RPMI7951 (cell line): ENCODE measurements at places on chromosomes 7 and 10.

DNA sequence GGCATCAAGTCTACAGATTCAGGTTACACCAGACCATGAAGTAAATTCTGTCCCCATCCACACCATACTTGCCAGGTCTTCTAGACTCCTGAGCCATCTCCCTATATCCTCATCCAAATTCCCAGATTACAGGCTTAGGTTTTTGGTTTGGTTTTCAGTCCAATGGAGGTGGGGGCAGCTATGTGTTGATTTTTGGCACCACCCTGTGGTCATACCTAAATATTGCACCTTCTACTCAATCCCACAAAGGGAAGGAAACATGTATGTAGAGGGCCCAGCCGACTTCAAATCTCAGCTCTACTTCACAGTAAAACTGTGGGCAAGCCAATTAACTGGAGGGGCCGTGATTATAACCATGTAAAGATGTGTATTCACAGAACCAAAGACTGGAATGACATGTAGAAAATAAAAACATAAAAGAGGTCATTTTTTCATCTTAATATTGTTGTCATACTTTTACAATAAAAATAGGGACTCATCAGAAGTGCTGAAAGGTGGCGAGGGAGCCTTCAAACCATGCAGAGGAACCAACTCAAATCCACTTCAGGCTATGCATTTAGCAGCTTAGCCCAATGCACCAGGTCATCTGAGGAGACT lies 19.8 kb downstream of the ERCC6 start:
- peak; percentile 47 for DNase-seq

DNA sequence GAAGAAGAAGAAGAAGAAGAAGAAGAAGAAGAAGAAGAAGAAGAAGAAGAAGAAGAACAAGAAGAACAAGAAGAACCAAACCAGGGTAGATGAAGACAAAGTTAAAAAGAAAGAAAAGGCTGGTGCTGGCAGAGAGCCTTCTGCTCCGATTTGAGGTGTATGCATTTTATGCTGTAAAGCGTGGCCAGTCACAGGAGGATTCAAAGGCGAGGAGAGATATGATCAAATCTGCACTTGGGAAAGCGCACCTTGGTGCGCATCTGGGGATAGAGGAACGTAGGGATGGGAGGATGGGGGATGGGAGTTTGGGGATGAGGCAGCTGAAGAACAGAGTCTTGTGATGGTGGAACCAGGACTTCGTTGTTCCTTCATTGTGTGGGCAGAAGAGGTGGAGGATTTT lies at the start of gene NME8:
TSS of gene NME8 (plus strand) at position 301 of the 400 bp plus-strand sequence. CDS start 1,670 bp downstream, outside the sequence.
- DNase-seq, result no peak

DNA sequence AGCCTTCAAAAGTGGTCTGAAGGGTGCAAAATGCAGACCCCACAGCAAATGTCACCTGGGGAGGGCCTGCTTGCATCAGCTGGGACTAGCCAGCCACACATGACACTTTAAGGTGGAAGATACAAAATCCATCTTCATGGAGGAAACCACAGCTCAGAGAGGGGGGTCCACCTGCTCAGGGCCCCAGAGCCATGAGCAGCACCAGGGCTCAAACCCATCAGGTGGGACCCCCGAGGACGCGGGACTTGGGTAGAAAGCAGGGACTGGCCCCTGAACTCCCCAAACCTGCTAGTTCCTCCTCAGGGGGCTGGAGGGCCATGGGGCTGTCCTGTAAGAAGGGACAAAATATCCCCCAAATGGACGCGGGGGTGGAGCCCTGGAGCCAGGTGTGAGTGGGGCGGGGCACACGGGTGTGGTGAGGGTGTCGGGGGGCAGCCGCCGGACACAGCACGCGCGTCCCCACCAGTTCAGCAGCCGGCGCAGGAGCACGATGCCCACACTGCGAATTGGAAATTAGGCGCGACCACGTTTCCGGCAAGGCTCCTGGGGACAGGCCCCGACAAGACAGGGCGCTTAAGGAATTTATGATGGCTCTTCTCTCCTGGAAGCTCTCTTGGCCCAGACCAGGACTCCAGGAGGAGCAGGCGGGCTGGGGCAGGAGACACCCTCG lies 8.0 kb downstream of the PDGFA start:
- DNase-seq, result no peak

- DNase-seq, result peak; percentile 65
Measured at GRCh38 chr10:95814011-95814727, 58.2 kb downstream of the ENTPD1 start.

GRCh38 chr7:105454921-105455320 lies 66.2 kb upstream of the SRPK2 start:
- no peak for DNase-seq

GRCh38 chr7:96183163-96183670 lies 138.7 kb downstream of the SLC25A13 start:
- no peak for DNase-seq
